A172 (cell line): ENCODE measurements at places on chromosomes 13 and 19. TPM values are rescaled to one million over a fixed set of nuclear protein-coding genes. Genes with fewer than 3 reads are reported as not detected.

The NOTCH3 gene
- total RNA-seq = 16.1 and 18.6 TPM in 2 replicates

The ZNF844 gene
- 0.12 TPM in 1 of 2 replicates, not detected in the other for total RNA-seq

The GIPR gene
- total RNA-seq = 0.10 and 0.72 TPM in 2 replicates

The RELB gene
- total RNA-seq = 6.0 and 9.3 TPM in 2 replicates

The METTL21C gene
- not detected in 2 replicates for total RNA-seq

The AP1M2 gene
- 39.4 and 41.9 TPM in 2 replicates for total RNA-seq

The FAAP24 gene
- total RNA-seq = 10.4 and 12.7 TPM in 2 replicates

The LAIR1 gene
- not detected in 2 replicates for total RNA-seq

The GJB6 gene
- not detected in 2 replicates for total RNA-seq

The ZNF564 gene
- 6.7 TPM in 2 replicates for total RNA-seq

The ZNF225 gene
- 3.7 and 3.9 TPM in 2 replicates for total RNA-seq

DNA sequence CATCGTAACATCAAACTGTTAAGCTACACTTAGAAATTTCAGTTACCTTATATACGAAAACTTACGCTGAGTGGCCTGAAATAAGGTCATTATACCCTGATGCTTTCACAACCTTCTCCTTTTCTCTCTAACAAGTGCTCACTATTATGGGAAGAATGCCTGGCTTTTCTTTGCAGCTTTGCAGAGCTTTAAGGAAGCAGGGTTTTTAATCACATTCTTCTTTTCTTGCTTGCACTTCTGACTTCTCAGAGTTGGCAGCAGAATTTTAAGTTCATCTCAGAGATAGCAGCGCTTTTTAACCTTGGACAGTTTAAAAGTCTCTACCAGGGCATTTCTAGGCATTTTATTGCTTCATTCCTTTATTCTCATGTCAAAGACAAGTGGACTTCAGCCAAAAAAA is 285.1 kb downstream of the SPRY2 start:
- no peak for DNase-seq

DNA sequence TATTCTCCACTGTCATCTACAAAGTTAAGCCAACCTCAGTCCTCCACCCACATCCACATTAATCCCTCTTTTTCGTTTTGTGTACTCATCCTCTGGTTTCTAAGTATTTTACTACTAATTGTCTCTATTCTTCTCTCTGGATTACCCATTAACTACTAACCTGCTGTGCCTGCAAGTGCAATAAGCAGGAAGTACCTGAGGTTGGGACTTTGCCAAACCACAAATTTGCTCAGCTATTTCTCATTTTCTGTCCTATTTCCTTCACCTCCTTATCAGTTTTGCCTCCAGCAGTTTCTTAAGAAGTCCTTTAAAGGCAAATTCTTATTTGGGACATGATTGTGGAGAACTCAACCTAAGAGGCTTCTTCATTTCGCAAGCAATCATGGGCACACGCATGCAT is 1708.9 kb downstream of the SLITRK5 start:
- DNase-seq = peak; percentile 52

DNA sequence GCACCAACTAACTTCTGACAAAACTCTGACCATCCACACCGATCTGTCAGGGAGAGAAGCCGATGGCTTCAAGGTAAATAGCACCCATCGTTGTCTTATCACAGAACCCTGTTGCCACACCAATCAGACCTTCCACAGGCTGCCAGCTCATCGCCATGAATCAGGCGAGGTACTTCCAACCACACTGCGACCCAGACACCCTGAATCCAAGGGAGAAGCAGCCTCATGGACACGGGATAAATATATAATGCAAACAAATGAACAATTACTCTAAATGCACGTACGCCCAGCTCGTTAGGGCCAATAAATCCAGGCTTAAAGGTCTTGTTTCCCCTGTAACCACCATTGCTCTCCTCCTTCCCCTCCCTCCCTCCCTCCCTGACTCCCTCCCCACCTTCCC is 20.8 kb downstream of the RANBP3 start:
- DNase-seq = peak; percentile 64

GRCh38 chr13:45120967-45121831 is 889 bp downstream of the GTF2F2 start:
- peak; percentile 11 for DNase-seq

GRCh38 chr13:35978607-35979316 is 152.4 kb downstream of the DCLK1 start:
- peak; percentile 62 for DNase-seq

DNA sequence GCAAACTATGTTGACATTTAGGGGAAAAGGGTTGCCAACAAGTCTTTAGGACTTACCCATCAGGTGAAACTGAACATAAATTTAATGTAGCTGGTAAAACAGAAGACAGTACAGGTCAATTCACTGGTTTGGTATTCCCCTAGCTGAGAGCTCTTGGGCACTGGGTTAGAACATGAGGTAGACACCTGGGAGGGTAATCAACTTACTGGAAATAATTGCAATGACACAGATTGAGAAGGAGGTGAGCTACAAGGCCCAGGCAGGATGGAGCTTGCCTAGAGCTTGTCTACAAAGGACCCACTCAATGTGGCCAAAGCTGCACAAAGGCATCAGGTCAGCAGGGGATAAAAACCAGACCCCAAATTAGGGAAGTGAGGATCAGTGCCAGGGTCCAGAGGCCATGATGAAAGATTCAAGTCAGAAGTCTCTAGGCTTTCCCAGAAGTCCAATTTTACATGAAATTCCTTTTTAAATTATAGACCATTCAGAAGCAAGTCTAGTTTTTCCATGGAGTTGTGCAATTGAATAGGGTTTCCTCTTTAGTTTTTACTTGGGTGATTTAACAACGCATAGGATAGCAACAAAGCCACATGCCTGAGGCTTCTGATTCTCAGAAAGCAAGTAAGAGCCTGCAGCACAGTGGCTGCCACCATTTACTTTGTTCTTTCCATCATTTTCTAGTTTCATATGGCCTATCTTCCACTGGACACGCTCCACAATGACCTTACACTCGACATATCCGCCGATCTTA is 194.0 kb downstream of the NDFIP2 start:
- no peak for DNase-seq

- DNase-seq = peak; percentile 95
Measured at GRCh38 chr13:90445179-90445578, 902.3 kb upstream of the MIR17HG start.

- no peak for DNase-seq
Measured at GRCh38 chr19:16571822-16572331, 338 bp downstream of the SLC35E1 start.

DNA sequence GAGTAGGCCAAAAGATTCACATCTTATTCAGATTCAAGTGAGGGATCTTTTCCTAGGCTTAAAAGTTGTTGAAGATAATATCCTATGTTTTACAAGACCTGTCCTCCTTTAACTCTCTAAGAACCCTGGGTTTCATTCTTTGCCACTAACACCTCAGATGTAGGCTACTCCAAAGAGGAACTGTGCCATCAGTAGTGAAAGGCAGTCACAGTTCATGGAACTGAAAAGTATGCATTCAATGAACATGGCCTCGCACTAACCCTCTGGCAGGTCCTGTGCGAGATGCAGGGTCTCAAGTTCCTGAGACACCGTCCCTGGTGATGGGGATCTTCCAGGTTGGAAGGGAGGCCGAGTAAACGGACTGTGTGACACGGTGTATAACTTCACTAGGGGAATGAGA is 4.3 kb downstream of the LGALS14 start:
- DNase-seq = no peak

DNA sequence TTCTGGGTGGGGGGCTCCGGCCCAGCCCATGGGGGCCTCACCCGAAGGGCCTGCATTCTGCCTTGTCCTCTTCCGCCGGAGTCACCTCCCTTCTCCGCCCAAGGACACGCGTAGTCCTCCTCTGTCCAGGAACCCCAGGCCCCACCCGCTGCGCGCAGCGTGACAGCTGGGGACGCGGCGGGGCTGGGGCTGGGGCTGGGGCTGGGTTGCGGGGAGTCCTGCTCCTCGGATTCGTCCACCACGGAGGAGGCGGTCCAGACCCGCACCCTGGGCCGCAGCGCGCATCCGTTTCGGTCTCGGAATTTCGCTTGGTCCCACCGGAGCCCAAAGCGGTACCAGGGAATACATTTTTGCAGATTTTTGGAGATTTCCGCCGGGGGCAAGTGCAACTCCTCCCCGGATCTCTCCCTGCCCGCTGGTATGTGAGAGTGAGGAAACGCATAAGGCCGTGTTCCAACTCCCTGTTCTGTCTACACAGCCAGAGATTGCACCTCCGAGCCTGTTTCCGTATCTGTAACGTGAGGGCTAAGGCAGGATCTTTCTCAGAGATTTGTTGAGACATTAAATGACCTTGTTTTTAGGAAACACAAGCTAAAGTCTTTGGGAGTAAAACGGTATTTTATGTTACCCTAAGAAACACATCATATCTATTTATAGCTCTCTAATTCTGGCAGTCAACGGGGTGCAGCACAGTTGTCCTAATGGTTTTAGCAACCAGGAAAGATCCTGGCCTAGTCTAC is at the start of gene COX7A1:
Gene COX7A1 (minus strand): TSS at position 96 of the 740 bp plus-strand sequence. CDS start 40 bp downstream, at position 56.
- DNase-seq = no peak

DNA sequence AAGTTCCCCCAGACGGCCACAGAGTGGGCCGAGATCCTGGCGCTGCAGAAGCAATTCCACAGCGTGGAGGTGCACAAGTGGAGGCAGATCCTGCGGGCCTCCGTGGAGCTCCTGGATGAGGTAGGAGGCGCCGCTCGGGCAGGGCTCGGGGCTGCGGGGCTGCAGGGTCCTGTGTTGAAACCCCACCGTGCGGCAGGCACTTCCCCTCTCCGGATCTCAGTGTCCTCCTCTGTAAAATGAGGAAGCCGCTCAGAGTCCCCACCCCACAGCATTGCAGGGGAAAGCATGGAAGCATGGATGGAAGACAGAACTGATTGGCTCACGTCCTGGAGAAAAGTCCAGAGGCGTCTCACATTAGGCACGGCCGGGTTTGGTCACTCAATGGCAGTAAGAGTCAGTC is 6.8 kb upstream of the SCN1B start:
- DNase-seq = no peak

GRCh38 chr13:92297971-92298942 is 899.8 kb downstream of the GPC5 start:
- no peak for DNase-seq

DNA sequence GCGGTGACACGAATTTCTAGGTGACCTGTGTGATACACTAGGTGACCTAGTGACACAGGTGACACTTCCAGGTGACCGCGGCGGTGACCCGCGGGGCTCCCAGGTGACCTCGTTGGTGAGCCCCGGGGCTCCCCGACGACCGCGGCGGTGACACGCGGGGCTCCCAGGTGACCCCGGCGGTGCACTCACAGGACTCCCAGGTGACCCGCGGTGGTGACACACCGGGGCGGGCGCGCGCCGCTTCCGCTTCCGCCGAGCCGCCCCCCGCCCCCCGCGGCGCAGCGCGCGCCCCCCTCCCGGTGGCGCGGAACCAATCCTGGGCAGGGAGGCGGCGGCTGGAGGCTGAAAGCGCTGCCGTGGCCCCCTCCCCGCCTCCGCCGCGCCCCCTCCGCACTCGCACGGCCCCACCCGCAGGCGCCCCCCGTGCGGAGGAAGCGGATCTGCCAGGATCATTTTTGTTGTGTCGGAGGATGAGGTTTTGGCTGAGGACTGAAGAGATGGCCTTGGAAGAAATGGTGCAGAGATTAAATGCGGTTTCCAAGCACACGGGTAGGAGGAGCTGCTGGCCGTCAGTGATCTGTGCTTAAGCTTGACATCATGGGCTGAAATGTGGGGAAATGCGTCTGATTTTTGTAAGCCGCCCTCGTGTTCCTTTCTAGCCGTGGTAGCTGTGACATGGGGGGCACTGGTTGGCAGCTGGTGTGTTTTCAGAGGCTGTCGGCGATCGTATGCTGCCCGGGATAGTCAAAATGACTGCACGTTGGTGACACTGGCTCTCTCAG is at the start of gene MCF2L:
Gene MCF2L (plus strand): TSS at position 305 of the 782 bp plus-strand sequence. CDS start 166 bp downstream, at position 471.
- DNase-seq = peak; percentile 42

DNA sequence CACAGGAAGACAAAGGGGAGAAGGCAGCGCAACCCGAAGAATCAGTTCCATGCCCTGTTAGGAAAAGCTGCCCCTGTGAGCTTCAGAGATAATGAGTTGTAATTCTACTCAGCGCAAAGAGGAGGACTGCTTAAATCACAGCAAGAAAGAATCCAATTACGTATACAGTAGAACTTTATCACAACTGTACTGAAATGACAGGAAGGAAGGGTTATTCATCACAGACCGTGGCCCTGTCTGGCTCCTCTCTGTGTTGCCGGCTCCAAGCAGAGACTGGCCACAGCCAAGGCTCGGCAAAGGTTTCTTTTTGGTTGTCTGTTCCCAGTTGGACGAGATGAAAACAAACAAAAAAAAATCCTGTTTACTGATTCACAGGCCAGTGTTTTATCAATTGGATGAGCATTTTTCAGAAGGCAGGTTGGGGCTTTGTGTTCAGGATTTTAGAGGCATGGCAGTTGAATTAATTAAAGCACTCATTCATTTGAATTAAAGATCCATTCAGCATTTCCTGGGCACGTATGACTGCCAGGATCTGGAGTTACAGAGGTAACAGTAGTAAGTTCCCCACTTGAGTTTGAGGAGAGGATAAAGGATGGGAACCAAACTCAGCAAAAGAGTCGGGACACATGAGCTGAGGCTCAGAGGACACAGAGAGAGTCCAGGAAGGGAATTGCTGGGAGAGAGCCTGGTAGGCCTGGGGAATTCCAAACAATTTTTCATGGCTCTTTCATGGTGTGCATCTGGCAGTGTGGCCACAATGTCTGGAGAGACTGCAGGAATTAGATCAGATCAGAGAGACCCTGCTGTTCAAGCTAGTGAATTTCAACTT is 341.0 kb downstream of the DNAJC15 start:
- peak; percentile 61 for DNase-seq

- no peak for DNase-seq
Measured at GRCh38 chr13:26628706-26629105, 71.2 kb downstream of the WASF3 start.

DNA sequence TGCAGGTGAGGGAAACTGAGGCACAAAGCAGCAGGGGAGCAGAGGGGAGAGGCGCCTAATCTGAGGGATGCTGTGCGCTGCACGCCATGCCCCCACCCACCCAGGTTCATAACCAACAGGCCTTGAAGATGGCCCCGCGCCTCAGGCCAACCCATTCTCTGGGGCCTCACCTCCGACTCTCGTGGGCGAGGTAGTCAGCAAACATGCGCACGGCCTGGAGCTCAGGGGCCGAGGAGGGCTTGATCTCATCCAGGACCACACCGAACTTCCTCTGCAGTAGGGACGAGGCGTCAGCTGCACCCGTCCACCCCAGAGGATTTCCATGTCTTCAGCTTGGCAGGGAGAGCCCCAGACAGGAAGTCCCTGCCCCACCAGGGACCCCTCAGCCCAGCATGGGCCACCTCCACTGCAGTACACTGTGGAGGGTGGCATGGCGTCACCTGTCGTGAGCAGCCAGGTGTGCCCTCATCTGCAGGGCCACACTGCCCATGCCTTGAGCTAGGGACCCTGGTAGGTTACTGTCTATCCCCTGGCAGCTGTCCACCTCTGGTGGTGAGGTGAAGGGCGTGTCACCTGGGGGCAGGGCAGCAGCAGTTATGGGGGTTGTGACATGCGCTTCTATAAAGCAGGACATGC is 8.3 kb downstream of the COPE start:
- DNase-seq = no peak

- DNase-seq = no peak
Measured at GRCh38 chr13:68417801-68418200, 1187.7 kb upstream of the PCDH9 start.

GRCh38 chr13:41416276-41416675 is 41.1 kb upstream of the RGCC start:
- no peak for DNase-seq

GRCh38 chr19:7603919-7604318 is 8.3 kb downstream of the CAMSAP3 start:
- peak; percentile 15 for DNase-seq

- peak; percentile 79 for DNase-seq
Measured at GRCh38 chr13:106570299-106570852, 2.4 kb upstream of the ARGLU1 start.
